Stimulated activated CD4-positive, alpha-beta T cell treated with anti-CD3 and anti-CD28 coated beads, Interleukin-4, amount 100 ng/mL, for 4 hours (primary cell): ENCODE measurements at places on chromosomes 2 and 18.

GRCh38 chr2:136253288-136254004 is 135.5 kb upstream of the CXCR4 start:
- no peak for DNase-seq

GRCh38 chr18:30676053-30676480 is 366.5 kb downstream of the DSC3 start:
- DNase-seq, result no peak

DNA sequence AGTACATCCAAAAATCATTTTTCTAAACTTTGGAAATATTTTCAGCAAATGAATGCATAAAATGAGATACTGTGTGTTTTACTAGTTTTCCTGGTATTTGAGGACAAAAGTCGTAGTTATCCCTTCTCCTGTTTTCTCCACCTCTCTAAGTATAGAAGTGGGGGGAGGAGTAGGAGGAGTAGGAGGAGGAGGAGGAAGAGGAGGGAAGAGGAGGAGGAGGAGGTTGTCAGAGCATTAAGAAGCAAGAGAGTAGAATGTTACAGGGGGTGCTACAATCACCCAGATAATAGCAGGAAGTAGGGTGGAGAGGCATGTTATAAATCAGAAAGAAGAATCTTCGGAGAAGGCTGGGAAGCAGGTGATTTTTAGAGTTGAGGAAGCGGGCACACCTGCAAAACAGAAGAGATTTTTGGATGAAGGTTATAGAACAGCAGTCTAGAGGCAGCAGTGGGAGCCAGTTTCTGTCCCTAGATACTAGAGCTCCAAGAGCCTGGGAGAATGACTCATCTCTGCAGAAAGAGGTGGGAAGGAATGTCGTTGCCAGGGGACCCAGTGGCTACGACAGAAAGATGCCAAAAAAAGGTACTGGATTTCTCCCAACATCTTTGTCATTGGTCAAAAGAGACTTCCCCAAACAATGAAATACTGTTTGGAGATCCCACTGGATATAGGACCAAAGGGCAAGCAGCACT is 44.2 kb upstream of the AQP4 start:
- no peak for DNase-seq

GRCh38 chr2:213766465-213766901 is 482.2 kb downstream of the SPAG16 start:
- no peak for DNase-seq

DNA sequence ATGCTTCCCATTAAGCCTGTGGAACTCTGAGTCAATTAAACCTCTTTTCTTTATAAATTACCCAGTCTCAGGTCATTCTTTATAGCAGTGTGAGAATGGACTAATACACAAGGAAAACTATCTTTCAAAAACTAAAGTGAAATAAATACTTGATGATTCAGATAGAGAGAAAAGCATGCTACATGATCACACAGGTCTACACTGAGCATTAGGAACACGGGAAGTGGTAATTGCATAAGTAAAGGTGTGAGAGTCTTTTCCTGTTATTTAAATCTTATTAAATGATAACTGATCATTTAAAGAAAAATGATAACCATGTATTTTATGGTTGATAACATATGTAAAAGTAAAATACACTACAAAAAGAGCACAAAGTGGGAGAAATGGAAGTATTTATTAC is 812.0 kb upstream of the RAB6C start:
- DNase-seq, result no peak

GRCh38 chr2:174217869-174218268 is 30.5 kb downstream of the OLA1 start:
- DNase-seq, result no peak

- no peak for DNase-seq
Observed at GRCh38 chr18:48673853-48674721, 135.3 kb downstream of the CTIF start.

DNA sequence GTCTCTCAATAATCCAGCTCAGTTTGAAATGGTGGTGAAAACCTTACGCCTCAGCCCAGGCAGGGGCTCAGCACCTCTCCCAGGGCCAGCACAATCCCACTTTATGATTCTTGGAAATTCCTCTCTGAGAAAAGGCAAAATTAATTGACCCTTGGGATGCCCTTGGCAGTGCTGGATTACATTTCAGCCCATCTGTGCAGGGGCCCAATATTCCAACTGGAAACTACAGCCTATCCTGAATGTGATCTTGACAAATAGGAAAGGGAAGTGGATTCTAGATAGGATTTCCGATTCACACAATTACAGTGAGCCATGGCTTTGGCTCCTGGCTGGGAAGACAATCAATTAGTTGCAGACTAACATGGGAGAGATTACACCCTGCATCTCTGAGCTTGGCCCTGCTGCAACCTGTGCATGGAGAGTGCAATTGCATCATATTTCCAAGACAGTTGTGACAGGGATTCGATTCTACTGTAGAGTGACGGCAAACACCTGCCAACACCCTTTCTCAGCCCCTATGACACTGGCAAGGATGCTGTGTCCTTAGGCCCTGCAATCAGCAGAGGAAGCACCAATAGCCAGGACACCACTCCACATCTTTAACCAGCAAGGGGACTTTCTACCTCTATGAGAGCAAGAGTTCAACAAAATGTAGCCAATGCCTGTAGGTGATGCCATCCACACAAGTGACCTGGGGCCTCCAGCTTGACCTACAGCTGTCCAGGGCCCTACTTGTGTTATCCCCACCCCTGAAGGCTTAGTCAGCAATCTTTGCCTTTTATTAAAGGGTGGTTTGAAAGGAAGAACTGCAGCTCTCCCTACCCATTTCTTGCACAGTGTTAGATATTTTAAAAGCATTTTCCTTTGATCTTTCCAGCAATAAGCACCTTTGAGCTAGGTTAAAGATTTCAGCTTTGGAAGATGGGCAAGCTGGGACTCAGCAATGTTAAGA is 187.2 kb upstream of the HS6ST1 start:
- DNase-seq, result no peak

GRCh38 chr2:61125123-61125710 is 36.8 kb upstream of the C2orf74 start:
- no peak for DNase-seq

- DNase-seq, result no peak
Observed at GRCh38 chr2:105103481-105103880, 65.6 kb downstream of the MRPS9 start.

DNA sequence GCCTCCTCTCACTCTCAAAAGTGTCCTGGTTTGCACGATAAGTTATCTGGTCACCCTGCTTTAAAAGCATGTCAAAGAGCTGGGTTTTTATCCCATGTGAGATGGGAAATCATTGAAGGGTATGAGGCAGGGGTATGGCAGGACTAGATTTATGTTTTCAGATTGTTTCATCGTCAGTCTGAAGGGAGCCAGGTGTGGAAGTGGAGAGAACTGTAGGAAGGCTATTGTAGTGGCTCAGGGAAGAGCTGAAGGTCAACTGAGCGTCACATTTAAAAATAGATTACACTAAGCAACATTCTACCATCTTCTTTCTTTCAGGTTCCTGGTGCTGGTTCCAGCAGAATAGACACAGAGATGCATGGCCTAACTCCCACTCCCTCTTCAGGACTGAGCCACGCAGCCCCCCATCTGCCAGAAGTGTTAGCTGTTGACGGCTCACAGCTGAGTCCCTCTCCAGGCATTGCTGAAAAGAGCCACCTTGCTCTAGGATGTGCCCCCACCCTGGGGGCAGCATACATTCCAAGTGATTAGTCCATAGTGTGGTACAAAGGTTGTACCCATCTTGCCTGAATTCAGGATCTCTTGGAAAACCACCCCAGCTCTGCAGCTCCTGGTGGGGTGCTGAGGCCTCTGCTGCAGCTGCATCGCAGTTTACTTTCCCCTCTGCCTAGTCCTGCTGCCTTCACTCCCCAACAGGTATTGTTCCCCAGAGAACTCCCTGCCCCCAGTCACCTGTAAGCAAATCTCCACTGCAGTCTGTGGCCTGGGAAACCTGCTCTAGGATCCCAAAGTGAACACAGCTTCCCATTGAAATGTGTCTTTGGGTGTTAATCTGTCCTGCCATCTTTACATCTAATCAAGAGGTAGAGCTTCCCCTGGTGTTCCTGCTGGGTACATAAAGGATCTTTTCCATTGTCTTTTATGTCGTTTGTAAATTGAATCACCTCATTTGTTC is 79.5 kb upstream of the KLF7 start:
- DNase-seq, result no peak

DNA sequence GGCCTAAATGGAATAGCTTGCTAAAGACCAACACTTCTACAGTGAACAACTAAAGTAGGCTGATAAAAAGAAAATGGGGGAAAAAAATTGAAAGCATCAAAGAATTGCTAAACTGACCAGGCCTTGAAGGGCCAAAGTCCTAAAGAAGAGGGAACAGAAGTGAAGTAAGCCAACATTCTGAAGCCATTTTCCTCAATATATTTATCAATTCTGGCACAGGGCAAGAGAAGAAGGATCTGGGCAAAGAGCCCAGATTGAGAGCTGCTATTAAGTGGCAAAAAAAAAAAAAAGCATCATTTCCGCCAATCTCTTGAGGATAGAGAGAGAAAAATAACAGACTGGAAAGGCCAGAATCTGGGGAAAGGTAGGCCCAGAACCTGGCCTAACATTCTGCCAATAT is 25.7 kb downstream of the FANCL start:
- DNase-seq, result no peak

GRCh38 chr2:39851651-39852110 is 72.6 kb upstream of the THUMPD2 start:
- DNase-seq, result no peak

- peak; percentile 23 for DNase-seq
Observed at GRCh38 chr2:230158468-230158867, 61.3 kb downstream of the SP110 start.

DNA sequence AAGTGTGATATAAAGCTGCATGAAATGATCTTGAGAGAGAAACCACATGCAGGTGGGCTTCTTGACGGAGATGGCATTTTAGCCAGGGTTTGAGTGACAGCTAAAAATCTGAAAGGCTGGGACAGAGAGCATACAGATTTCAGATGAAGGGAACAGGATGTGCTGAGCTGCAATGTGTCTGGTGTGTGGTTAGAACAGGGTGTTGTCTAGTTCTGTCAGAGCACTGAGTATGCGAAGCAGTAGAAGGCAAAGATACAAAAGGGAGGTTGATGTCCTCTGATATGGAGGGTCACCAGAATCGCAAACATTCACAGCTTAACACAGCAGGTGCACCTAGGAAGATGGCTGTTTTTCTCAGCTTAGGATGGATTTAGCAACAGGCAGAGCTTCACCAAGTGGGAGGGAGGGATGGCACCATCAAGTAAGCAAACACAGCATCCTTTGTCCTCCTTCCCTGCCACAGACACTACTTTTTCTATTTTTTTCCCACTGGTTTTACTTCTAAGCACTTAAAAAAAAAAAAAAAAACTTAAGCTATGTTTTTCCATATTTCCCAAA is 182.5 kb downstream of the TMX3 start:
- no peak for DNase-seq

- DNase-seq, result no peak
Observed at GRCh38 chr2:197877038-197877437, 72.6 kb downstream of the PLCL1 start.

- no peak for DNase-seq
Observed at GRCh38 chr18:45751766-45752165, 27.8 kb downstream of the SLC14A1 start.

DNA sequence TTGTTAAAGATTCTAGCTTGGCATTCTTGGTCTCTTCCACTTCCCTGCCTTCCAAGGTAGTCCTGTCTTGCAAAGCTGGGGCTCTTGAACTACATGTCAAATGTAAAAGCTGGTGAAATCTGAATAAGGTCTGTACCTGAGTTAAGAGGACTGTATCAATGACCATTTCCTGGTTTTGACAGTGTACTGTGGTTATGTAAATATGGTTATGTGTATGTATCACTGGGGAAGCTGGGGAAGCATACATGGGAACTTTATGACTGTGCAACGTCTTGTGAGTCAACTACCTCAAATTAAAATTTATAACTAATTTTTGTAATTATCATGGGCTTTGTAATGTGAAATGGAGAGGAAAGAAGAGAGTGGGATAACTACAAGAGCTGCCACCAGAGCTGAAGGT is 81.7 kb downstream of the COL4A4 start:
- no peak for DNase-seq

DNA sequence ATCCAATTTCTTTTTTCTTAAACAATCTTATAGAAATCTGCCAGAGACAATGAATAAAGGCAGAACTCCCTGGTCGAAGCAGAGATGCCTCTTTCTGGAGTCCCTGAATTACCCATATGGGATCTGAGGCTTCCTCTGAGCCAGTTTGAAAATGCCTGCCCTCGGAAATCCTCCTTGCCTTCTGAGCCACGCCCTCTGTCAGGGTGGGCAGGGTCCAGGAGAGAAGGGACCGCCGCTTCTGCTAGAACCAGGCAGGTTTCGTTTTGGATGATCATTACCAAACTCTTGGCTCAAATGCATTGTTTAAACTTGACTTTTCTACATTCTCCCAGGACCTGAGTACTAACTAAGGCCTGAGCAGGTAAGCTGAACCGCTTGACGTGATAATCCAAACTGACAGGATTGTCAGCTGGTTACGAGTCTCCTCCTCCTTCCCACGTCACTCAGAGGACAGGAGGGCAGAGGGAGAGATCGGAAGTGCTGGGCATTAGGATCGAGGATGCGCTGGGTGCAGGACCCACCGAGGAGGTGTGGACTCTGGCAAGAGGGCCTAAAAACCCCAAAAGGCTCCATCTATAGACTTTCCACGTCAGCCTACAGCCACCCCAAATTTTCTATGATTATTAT is 128.4 kb downstream of the KLHL29 start:
- no peak for DNase-seq

- no peak for DNase-seq
Observed at GRCh38 chr2:113298176-113298575, 19.5 kb upstream of the PAX8 start.

GRCh38 chr2:127721978-127722355 is 20.7 kb downstream of the SFT2D3 start:
- no peak for DNase-seq
